ENCODE measurements at places on chromosomes 16 and 17.

GRCh38 chr16:52925143-52925542, 127.6 kb downstream of the CHD9NB start:
- no peak for DNase-seq

DNA sequence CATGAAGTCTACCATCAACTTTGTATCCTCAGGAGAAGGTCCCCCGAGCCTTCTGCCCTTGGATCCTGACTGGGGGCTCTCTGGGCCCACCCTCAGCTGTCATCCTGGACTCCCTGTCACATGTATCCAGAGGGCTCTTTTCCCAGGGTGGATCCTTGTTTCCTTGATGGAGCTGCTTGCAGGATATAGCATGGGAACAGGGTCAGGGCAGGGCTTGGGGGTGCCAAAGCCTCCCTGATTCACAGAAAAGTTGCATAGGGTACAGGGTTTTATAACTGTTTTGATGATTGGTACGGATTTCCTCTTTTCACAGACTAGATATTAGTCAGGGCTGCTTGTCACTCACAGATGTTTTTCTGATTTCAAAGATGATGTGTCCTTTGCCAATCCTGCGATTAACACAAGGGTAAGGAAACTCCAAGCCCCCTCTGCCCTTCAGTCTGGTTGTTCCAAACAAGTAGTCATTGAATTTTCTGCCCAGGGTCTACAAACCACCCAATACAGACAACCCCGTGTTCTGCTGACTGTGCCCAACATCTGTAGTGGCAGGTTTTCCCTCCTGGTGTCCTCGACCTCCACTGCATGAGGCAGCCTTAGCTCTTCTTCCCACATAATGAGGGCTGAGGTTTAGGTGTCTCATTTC, 20.6 kb upstream of the SLC35G3 start:
- no peak for DNase-seq

DNA sequence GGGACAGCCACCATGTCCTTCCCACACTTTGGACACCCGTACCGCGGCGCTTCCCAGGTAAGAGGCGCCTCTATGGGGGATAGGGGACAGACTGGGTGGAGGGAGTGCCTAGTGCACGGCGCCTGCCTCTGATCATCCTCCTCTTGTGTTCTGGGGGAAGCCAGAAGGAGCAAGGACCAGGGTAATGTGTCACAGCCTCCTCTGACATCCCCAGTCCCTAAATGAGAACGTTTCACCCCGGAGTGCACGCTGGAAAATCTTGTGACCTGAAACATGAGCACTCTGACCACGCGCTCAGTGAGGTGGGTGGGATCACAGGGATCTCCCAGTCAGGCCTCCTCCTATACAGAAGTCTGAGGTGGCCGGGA, 1.1 kb downstream of the IRX6 start:
- DNase-seq: no peak

GRCh38 chr16:27066668-27067537, at the start of gene C16orf82:
TSS of gene C16orf82 (plus strand) at chr16:27066927.
- DNase-seq: no peak

DNA sequence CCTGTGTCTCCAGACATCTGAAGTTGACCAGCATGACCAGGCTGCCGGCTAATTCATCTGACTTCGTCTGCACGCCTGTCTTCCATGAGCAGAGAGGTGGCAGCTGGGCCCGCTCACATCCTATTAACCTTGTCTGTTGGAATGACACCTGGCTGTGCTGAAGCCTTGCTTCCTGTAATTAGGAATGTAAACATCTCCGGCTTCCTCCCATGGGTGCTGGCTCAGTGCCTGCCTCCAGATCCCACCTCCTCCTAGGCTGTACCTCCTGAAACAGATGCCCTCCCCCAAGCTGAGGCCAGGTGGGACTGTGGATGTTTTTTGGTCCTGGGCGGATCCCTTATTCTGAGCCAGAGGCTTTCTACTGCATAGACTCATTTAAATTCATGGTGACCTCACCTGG, 296.3 kb downstream of the HS3ST4 start:
- peak; percentile 42 for DNase-seq

DNA sequence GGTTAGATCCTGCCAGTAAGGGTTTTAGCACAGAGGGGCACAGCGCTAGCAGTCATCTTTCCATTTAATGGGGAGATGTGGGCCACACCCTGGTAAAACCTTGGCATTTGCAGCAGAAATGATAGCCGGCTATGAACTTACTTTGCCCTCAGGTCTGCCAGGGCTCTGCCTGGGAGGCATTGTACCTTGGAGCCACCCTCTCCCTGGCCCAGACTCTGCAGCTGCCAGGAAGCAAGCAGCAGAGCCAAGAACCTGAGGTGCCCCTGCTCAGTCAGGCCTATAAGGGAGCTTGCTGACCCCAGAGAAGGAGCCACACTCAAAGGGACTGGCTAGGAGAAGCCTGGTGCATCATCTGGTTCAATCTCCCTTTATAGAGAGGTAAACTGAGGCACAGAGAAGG, 23.7 kb upstream of the PHF12 start:
- DNase-seq: no peak
